Mononuclear cell (primary cell): ENCODE measurements at places on chromosomes 11 and 22. TPM values are rescaled to one million over a fixed set of nuclear protein-coding genes. Genes with fewer than 3 reads are reported as not detected.

Gene MS4A6E
- not detected for total RNA-seq

Gene GAL
- total RNA-seq: not detected

Gene SLC25A22
- total RNA-seq: 3.5 TPM

Gene FAM181B
- under 0.01 TPM for total RNA-seq

Gene GPHA2
- total RNA-seq: not detected

Gene RFPL1
- not detected for total RNA-seq
